Right ventricle myocardium superior (tissue), 1 donor: ENCODE measurements at places on chromosomes 6 and 20. TPM values are rescaled to one million over a fixed set of nuclear protein-coding genes. Genes with fewer than 3 reads are reported as not detected.
A peak's percentile ranks its signal among the peaks of the same experiment; 100 is the strongest.

GRCh38 chr20:10558635-10559187 lies 115.1 kb downstream of the JAG1 start:
- no peak for DNase-seq

DNA sequence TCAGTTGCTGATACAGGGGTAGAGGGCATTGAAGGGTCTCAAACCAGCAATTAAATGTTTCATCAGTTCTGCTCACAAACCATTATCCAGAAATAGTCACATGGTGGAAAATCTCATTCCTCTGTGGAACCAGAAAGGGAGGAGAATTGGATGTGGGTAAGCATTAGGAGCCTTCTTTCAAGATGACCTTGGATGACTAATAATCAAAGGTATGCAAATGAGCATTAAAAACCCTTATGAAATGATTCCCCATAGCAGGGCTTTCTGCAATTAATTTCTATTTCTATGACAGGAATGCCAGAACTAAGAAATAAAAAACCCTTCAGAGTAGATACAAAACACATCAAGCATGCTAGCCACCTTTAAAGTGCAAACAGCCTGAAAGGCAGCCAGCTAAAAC lies 37.4 kb upstream of the HCRTR2 start:
- DNase-seq = no peak

DNA sequence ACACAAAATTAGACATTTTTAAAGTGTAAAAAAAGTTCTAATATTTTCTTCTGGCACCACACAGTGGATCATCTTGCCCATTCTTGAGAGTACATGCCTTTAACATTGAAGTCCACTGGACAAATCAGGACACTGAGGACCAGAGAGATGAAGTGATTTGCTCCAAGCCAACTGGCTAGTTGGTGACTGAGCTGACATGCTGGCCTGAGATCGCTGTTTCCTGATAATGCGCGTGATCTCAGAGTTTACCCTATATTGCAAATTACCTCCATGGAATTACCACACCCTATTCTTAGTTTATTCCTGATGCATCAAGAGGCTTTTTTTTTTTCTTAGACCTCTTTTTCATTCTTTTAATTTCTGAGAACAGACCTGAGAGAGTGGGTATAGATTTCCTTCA lies 432.8 kb downstream of the CD83 start:
- no peak for DNase-seq

GHRH gene
- 0.97 TPM for total RNA-seq

DNA sequence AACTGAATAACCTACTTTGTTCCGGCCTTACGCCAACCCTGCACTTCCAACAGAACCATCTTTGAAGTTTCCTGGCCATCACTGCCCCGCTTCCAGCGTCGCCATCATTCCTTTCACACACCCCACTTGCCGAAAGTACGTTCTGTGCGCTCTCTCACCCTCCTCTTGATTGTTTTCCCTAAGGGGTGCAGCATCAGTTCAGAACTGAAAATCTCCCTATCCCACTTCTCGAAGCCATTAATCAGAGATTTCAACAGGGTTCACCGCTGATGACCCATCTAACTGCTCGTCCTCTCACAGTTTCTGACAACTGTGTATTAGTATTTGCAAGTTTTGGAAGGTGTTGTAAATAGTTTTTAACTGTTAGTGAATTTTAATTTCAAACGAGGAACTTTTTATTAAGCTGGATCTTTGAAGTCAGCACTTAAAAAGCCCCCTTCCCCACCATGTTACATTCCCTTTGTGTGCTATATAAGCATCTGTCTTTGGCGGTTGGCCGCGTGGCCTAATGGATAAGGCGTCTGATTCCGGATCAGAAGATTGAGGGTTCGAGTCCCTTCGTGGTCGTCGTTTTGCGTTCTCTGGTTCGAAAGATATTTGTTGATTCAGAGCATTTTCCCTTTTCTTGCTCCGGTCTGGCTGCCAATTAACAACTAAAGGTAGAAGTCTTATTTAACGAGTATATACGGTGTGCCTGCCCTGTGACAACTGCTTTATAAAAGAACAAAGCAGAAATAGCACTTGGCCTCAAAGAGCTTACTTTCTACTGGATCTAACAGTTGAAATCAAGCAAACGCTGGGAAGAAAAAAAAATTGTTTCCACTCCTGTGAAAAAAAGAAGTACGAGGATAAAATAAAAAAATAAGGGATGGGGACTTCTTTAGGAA lies 42.6 kb downstream of the TRIM27 start:
- DNase-seq = peak; percentile 73

MUC22 gene
- 0.19 TPM for total RNA-seq

DNA sequence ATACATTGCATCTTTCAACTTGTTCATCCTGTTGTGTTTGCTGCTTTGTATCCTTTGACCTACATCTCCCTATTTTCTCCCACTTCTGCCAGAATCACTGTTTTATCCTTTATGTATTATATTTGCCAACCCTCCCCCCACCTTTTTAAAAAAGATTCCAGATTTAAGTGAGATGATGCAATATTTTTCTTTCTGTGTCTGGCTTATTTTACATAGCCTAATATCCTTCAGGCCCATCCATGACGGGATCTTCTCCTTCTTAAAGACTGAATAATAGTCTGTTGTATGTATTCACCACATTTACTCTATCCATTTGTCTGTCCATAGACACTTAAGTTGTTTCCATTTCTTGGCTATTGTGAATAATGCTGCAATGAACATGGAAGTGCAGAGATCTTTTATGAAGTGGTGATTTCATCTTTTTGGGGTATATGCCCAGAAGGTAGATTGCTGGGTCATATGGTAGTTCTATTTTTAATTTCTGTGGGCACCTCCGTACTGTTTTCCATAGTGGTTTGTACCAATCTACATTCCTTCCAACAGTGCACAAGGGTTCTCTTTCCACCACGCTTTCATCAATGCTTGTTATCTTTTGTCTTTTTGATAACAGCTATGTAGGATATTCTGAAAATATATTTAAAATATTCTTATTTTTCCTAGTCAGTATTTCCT lies 181.0 kb downstream of the CDKAL1 start:
- no peak for DNase-seq

DNA sequence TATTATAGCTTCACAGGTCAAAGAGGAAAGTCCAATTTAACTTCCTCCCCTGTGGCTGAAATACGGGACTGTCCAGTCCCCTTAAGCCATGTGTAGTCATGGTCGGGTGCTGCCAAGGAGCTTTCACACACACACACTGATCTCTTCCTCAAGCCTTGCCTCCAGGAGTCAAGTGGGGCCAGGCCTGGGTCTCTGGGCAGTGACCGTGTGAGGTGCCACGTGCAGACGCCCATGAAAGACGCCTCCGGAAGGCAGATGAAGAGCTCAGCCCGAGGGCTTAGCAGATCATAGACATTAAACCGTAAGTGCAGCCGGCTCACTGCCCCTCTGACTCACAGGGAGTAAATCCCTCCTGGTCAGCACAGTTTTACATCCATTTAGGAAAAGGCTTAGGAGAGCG lies 4.2 kb downstream of the GABRR2 start:
- no peak for DNase-seq

DCBLD1 gene
- total RNA-seq = 6.7 TPM

- DNase-seq = no peak
Observed at GRCh38 chr20:17533396-17533795, 2.2 kb upstream of the BFSP1 start.

TBX18 gene
- total RNA-seq = 5.5 TPM

SYCP2 gene
- total RNA-seq = 0.94 TPM

- DNase-seq = no peak
Observed at GRCh38 chr6:20441921-20442320, 40.2 kb downstream of the E2F3 start.

- DNase-seq = no peak
Observed at GRCh38 chr6:135535989-135536414, 38.5 kb upstream of the AHI1 start.

DNA sequence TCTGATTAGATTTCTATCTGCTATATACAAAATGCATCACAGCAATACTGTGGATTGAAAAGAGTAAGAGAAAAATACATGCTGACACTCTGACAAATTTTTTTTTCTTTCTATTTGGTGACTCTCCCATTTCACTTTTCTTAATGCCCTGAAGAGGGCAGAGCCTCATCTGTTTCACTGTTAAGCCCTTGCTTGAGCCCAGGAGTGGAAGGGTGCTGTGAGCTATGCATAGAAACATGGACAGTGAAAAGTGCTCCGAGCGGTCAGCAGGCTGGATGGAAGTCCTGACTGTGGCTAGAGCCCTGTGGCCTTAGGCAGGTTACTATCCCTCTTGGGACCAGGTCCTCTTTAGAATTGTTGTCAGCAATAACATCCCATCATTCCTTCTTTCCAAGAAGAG lies 17.4 kb upstream of the CSE1L start:
- DNase-seq = no peak

C20orf202 gene
- 0.35 TPM for total RNA-seq

- DNase-seq = no peak
Observed at GRCh38 chr6:3791526-3792203, 40.2 kb upstream of the PXDC1 start.

DNA sequence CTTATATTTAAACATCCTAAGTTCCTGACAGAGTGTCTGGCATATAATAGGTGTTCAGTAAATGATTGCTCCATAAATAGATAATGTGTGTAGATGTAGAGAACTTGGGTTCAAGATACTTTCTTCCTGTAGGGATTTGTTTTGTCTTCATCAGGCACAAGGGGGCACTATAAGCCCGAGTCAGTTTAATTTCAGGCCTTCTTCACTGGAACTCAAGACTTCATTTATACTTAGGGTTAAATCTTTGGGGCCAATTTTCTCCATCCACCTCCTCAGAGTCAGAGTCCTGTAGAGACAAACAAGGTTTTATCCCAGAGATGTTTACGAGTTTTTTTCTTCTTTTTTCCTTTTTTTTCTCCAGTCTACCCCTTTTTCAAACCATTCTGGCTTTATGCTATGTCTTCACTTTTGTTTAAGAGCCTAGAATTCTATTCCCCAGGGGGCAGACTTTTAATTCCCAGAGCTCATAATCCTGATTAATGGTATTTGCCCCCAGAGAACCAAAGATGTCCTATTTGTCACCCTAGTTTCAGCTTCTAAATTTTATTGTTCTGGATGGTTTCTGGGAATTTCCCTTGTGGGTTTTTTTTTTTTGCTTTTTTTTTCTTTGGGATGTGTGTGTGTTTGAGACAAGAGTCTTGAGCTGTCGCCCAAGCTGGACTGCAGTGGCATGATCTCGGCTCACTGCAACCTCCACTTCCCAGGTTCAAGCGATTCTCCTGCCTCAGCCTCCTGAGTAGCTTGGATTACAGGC lies 88.4 kb downstream of the HFE start:
- DNase-seq = no peak

EYS gene
- not detected for total RNA-seq

MEI4 gene
- 0.73 TPM for total RNA-seq

HLA-B gene
- 398 TPM for total RNA-seq

GRCh38 chr6:137405806-137406205 lies 88.4 kb downstream of the OLIG3 start:
- no peak for DNase-seq

TBXT gene
- total RNA-seq = not detected

DNA sequence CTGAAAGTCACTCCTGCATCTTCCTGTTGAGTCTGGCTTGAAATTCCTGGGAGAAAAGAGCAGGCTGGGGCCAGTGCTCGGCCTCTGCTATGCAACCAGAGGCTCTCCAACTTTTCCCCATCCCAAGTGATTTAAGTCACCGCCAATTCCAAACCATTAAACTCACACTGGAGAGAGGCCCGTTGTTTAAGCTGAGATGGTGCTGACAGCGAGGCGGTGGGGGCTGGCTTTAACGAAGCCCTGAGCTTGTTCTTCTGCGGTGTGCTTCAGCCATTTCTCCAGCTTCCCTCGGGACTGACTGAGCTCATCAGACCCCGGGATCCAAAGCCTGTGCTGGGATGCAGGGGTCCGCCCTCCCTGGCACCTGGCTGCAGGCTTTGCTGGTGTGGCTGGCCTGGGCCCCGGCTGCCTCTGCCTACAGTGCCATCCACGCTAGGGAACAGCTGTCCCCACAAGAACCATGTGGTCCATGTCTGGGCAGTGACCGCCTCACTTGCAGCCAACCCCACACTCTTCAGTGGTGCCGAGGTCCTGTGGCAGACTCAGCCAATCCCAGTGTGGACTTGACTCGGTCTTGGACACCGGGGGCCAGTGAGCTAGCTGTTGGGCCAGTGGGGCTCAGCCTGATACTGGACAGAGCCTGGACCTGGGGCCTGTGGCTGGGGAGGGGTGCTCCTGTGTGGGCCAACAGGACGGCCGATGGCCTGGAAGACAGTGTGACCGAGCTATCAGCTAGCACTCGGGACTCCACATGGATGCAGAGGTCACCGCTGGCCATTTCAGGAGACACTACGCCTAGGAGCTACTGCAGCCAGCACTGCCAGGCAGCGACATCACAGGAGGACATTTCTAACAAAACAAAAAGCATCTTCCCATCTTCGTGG lies 21.2 kb downstream of the RAMACL start:
- peak; percentile 73 for DNase-seq

DNA sequence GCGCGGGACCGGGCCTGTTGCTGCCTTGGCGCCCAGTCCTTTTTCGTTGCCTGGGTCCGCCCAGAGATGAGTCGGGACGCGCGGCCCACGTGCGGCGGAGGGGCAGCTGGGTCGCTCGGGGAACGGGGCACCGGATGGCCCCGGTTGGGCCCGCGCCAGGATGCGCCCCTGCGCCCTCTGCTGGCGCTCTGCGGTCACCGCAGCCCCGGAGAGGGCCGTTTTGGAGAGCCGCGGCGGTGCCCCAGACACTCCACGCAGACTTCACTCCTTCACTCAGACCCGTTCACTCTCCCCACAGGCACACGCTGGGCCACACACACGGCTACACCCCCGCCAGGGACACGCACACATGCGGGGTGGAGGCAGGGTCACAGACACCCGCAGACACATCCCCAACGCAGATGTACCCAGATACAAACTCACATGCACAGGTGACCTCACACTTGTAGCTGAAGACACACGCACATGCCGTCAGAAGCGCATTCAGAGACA lies 38.8 kb downstream of the SRC start:
- DNase-seq = peak; percentile 83

- no peak for DNase-seq
Observed at GRCh38 chr6:44222486-44223318, 693 bp upstream of the SLC29A1 start.

CRISP2 gene
- not detected for total RNA-seq

APCDD1L gene
- total RNA-seq = 0.54 TPM

GRCh38 chr6:21828704-21829103 lies 235.2 kb downstream of the SOX4 start:
- no peak for DNase-seq

DNA sequence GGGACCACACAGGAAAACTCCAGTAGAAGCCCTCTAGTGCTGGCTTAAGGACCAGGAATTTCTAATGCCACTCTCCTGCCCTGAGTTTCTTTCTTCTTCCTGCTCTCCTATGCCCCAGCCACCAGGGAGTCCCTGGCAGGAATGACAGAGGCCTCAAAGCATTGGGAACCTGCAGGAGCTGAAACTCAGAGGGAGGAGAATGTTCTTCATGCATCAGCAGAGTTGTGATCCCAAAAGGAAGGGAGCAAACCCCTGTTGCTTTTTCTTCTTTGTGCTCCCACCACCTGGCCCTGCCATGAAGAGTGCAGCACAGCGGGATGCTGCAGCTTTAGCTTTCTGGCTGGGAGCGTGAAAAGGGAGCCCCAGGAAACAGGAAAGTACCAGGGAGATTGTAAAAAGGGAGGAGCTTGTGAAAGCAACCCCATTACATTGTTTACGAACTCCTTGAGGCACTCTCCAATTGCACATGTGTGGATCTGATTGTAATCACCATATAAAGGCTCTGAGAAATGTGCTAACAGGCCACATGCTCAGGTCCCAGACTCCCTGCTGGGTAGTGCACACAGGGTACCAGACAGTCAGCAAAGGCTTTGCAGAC lies 34.7 kb upstream of the FKBP1A start:
- no peak for DNase-seq
